Activated T-cell treated with anti-CD3 and anti-CD28 coated beads for 24 hours (primary cell): ENCODE measurements at places on chromosomes 2 and 18.

DNA sequence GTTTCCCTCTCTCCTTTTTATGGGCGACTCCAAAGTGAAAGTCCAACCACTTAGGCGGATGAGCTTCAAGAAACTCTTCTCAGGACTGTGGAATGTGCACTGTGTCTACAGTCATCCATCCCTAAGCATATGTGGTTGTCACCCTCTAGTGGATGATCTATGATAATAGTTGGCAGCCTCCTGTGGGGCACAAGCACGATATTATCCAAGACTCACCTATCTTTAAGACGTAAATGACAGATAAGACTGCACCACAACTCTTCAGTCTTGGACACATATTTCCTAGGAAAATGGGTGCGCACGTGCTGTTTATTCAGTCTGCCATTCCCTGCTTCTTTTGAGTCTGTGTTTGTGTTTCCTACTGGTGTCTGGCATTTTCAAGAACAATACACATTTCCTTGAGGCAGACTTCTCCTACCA lies 145.5 kb upstream of the CTAGE1 start:
- DNase-seq = no peak

DNA sequence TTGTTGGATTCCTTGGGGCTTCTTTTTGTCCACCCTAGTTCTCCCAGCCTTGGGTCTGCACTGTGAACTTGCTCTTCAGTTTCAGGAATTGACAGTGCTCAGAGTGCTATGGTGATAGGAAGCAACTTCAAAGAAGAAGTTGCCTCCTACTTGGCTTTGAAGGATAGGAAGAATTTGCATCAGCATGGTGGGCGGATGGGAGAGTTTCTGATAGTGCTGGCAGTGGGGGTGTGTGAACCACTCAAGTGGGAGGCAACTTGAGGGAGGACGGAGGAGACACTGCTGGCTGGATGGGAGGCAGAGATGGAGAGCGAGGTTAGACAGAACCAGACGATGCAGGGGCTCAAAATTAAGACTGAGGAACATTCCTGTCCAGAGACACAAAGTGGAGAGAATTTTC lies 164.4 kb upstream of the SKOR2 start:
- DNase-seq = no peak

- no peak for DNase-seq
Observed at GRCh38 chr2:241194811-241195210, 6.3 kb downstream of the ANO7 start.

- no peak for DNase-seq
Observed at GRCh38 chr2:166491461-166491860, 2.6 kb downstream of the SCN7A start.

DNA sequence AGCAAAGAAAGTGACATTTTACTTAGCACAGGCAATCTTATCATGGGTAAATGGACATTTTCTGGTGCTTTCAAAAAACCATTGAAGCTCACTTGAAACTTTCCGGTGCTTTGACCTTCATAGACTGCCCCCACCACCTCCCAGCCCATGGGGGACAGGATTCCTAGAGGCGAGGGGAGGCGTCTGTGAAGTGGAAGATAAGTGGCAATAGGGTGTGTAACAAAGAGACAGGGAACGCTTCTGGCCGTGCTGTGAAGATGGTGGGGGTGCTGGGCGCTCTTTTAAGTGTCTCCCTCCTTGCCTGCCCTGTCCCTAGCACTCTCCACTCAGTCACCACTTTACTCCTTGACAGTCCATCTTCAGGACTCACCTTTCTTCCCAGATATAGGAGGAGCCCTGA lies 23.4 kb upstream of the GMPPA start:
- no peak for DNase-seq
